Stimulated activated CD4-positive, alpha-beta T cell treated with anti-CD3 and anti-CD28 coated beads, Interleukin-1b, Interleukin-23, amount 100 ng/mL, for 4 hours (primary cell): ENCODE measurements at places on chromosomes 1 and 21.

GRCh38 chr1:201328576-201328975, 45.3 kb downstream of the PKP1 start:
- DNase-seq, result no peak

DNA sequence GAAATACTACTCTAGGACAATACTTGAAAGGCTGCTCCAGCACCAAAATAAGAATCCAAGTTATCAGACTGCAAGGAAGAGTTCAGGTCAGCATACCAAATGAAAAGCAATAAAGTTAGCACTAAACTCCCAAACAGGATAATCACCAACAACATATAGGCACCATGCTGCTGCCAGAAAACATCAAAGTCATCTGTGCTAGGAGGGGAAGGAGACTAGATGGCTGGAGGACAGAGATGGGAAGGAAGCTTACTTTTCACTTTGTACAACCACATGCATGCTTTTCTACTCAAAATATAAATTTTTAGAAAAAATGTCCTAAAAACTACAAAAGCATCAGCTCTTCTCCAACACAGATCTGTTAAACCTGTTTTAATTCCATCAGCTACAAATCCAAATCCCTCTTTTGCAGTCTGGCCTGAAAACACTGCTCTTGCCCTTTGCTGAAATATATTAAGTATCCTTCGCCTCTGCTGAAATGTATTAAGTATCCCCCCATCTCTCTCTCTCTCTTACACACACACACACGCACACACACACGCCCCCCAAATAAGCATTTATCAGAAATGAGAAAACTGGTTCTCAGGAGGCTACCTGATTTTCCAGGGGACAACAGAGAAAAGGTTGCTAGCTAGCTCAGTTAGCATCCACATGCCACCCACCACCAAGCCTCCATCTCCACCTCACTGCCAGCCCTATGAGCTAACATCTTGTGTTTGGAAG, 1.5 kb downstream of the GATAD2B start:
- DNase-seq, result no peak

DNA sequence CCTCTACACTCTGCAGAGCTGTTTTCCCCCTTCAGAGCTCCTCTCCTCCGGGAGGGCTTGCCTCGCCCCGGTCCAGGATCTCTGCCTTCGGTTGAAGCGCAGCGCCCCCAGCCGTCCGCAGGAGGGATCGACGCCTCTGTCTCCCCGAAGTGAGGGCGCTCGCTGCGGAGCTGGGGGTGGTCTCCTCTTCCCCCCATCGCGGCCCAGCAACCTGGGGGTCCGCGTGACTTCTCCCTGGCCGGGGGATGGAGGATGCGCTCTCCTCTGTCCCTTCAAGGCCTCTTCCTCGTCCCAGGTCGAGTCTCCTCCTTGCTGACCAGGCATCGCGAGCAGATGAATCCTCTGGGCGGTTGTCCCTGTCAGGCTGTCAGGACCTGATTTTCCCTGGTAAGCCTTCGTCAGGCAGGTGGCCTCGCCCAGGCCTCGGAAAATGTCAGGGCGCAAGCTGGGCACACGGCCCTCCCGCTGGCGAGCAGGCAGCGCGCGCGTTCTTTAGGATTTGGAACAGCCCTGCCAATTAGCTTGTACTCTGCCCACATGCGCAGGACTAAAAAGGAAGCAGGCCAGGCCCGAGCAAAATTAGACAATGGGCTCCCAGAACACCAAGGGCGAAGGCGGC, 90.5 kb downstream of the EDEM3 start:
- DNase-seq, result peak; percentile 12

- no peak for DNase-seq
Observed at GRCh38 chr1:228430243-228430642, 13.6 kb upstream of the TRIM17 start.

DNA sequence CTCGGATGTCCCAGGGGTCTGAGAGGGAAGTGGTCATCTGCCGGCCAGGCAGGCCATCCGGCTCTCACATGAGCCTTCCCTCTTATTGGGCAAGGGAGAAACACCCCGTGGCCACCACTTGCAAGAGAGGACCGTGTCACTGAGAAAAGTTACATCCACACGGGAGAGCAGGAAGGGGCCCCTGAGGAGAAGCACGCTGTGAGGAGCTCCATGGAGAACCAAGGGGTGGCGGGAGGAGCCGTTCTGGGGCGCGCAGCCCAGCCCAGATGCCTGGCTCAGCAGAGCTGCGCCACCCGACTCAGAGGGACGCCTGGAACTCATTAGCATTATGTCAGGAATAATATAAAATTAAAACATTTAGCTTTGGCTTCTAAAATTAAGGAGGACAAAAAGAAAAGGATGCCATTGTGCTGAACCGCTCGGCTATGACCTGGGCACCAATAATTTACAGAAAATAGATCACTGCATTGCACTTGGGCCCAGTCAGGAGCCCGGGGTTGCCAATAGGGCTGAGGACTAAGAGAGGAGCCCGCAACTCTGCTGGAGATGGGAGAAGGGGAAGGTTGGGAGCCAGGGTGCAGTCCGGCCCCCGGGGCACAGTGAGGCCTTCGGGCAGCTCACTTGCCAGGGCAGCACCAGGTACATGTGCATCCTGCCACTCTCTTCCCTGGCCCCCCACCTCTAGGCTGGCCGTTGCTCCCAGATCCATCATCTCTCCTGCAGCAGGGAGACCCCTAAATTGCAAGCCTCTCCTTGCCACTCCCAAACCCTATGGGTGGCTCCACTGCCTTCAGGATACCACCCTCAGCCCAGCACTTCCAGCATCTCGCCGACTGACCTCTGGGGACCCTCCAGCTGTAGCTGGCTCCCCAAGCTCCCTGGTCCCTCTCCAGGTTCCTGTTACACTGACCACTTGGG, 84.8 kb downstream of the DMRTB1 start:
- DNase-seq, result no peak

DNA sequence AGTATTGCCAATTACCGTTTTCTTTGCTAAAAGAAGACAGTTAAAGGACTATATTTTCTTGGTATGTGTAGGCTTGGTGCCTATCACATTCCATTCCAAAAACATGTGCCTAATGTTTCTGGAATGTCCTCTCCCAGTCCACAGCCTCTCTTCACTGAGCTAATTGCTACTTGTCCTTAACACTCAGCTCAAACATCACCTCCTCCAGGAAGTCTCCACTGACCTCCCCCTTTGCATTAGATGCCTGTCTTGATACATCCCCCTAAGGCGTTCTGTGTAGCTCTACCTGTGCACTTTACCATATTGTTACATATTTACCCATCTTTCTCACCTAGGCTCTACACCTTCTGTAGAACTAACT, 195.6 kb upstream of the CAMK1G start:
- no peak for DNase-seq

GRCh38 chr1:3548156-3548893, 63.0 kb downstream of the MEGF6 start:
- no peak for DNase-seq

GRCh38 chr1:119209596-119210295, 69.3 kb upstream of the WARS2 start:
- no peak for DNase-seq

- DNase-seq, result no peak
Observed at GRCh38 chr21:26070822-26071425, 99.6 kb downstream of the APP start.

GRCh38 chr1:27650171-27650538, 15.2 kb upstream of the FGR start:
- DNase-seq, result no peak
